Dermis blood vessel endothelial cell (primary cell): ENCODE measurements at places on chromosomes 6 and 20.

DNA sequence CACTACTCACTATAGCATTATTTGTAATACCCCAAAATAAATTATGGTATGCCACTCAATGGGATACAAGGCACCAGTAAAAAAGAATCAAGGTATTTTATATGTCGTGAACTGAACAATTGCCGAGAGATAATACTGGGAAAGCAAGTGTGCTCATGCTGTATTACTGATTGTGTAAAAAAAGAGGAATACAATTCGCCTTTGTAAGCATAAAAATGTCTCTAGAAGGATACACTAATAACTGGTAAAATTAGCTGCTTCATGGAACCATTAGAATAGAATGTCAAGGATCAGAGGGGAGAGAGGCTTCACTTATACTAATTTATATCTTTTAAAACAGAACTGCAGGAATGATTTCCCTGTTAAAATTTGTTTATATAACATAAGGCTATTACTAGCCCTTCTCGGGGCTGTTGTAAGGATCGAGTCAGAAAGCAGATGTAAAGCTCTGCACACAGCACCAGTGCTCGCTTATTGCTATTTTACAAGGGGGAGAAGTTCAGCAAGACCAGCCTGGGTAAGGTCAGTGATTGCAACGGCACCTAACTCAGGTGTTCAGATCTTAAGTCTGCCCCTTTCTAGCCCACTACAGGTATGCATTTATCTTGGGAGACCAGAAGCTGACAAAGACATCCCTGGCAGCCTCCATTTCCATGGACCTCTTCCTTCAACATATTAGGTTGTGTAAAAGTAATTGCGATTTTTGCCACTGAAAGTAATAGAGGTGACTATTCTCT is 61.6 kb downstream of the MYH7B start:
- DNase-seq, result no peak

DNA sequence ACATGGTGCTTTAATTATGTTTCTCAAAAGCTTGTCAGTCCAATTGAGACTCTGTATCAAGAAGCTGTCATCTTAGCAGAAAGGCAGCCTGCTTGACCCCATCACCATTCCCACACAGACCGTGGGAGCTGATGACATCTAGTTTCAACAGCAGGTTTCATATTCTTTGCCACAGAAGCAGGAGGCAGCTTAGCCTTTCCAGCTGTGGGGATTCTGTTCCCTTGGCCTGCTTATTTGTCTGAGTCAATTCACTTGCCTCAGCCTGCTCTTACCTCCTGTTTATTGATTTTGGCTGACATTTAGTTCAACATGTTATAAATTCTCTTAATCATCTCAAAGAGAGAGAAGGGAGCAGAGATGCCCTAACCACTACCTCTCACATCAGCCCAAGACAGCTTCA is 527.7 kb downstream of the ADGRB3 start:
- DNase-seq, result no peak

DNA sequence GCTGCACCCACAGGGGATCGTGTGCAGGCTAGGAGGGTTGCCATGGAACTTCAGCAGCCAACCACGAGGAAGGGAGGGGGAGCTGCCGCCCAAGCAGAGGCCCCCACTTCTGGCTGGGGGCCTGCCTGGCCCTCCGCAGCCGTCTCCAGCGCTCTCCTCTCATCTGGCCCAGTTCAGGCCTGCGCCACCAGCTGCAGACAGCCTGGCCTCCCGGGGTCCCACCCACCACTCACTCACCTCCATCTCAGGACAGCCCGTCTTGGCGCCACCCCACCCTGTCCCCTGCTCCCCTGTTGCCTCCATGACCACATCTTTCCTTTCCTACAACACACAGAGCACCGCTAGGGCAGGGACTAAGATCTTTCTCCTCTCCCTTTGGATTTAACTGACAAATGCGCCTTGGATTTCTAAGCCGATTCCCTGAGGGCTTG is 98.7 kb downstream of the ANKRD60 start:
- no peak for DNase-seq

- no peak for DNase-seq
These were observed 98.0 kb upstream of the CITED2 start for GRCh38 chr6:139472351-139473015.

- DNase-seq, result no peak
These were observed 26.3 kb downstream of the GNL1 start for GRCh38 chr6:30530014-30530413.

DNA sequence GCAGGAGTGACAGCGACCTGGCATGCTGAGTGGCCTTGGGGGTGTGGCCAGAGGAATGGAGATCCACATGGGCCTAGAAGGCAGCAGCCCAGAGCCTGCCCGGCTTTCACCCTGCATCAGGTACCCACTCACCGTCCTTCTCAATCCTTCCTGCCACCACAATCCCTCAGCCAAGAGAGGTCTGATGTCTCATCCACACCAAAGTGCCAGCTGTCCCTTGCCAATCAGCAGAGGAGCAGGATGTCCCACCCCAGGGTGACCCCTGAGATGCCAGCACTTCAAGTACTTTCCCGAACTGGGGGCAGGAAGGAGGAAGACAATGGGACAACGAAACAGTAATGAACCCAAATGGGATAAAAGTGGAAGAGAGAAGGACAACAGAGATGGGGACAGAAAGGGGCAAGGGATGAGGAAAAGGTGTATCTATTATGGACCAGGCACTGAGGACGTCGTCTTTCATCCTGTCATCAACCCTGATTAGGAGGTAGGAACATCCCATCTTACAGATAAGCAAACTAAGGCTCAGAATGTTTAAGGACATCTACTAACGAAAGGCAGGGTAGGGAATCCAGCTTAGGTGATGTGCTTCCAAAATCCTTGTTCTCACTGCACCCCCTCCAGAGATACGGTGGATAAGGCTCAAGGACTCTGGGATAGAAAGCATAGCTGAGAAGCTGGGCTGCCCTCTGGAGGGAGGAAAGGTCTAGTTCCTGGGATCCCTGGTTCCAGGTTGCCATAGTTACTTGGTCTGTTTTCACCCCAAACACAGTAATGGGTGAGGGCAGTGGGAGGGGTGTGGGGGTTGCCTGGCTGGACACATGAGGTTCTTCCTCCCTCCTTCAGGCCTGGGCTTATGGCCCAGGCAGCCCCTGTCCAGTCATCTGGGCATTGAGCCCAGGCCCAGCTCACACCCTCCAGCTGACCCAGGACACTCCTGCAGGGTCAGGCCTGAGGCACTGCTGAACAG is 4.5 kb upstream of the TNXB start:
- peak; percentile 57 for DNase-seq

GRCh38 chr6:12878741-12879140 is 162.2 kb downstream of the PHACTR1 start:
- no peak for DNase-seq

DNA sequence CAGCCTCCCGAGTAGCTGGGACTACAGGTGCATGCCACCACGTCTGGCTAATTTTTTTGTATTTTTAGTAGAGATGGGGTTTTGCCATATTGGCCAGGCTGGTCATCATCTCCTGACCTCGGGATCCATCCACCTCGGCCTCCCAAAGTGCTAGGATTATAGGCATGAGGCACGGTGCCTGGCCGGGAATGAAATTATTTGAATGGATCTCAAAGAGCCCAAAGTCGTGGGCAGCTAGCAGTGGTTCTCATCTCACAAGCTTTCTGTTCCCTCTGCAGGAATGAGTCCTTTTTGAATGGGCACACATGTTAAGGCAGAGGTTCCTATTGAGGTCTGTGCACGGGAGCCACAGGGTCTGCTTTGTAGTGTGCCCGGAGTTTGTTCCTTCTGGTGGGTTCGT is 34.9 kb downstream of the PPP1R3G start:
- DNase-seq, result no peak

GRCh38 chr6:38567436-38567835 is 72.3 kb downstream of the BTBD9 start:
- DNase-seq, result peak; percentile 75

DNA sequence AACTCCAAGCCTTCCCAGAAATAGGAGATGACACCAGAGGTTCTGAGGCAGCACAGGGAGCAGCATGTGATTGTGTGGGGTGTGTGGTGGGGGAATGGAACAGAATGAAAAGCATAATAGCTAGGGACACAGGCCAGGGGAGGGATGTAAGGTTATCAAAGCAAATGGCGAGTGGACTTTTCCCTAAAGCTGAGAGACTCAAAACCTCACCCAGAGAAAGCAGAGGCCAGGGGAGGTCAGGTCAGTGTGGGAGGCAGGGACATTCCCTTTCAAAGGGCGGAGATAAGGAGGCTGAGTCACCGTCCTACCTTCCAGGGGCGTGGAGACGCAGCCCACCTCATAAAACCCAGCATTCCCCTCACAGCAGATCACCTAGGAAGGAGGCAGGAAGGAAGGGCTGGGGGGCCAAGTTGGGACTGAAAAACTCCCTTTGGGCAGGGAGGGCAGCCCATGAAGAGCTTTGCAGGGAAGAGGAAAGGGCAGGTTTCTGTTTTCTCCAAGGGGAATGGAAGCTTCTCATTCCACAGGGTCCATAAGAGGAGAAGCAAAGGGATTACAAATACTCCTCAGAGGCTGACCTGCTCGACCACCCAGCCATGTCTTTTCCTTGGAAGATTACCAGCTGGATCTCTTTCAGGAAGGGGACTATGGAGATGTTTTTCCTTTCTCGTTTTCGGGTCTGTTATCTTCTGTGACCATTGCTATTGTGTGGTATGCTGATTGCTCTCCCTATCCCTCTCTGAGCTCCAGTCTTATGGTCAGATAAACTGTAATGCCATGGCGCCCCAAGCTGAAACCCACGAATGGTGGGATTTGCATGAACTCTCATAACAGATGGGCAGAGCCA is 9.6 kb upstream of the LY6G5C start:
- no peak for DNase-seq

GRCh38 chr6:21258665-21259064 is 334.9 kb upstream of the SOX4 start:
- DNase-seq, result no peak

DNA sequence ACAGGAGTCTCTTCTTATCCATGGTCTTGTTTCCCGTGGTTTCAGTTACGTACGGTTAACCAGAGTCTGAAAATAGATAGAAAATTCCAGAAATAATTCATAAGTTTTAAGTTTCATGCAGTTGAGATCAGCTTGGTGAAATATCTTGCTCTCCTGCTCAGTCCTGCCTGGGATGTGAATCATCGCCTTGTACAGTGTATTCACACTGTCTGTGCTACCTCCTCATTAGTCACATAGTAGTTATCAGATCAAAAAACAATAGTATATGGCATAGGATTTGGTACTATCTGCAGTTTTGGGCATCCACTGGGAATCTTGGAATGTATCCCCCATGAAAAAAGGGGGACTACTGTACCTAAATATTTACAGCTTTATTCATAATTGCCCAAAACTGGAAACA is 22.7 kb upstream of the MOCS1 start:
- no peak for DNase-seq

DNA sequence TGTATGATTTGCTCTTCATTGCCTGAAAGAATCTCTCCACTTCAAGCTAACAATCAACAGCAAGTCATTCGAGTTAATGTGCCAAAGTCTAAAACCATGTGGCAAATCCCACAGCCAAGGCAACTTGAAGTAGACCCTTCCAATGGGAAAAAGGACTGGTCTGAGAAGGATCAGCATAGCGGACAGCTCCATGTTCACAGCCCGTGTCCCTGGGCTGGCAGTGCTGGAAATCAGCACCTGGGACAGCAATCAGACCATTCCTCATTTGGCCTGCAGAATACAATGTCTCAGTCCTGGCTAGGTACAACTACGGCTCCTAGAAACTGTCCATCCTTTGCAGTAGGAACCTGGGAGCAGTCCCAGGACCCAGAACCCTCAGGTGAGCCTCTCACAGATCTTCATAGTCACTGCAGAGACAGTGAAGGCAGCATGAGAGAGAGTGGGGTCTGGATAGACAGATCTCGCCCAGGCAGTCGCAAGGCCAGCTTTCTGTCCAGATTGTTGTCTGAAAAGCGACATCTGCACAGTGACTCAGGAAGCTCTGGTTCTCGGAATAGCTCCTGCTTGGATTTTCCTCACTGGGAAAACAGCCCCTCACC is 1.1 kb downstream of the GJA10 start:
- peak; percentile 76 for DNase-seq

- DNase-seq, result no peak
These were observed 107.9 kb upstream of the SRSF6 start for GRCh38 chr20:43349841-43350240.

GRCh38 chr6:8000188-8000596 is 64.0 kb downstream of the BLOC1S5 start:
- DNase-seq, result peak; percentile 99

- no peak for DNase-seq
These were observed 88.6 kb downstream of the RNF217 start for GRCh38 chr6:125050663-125051318.

GRCh38 chr20:59662161-59662560 is 57.8 kb downstream of the PHACTR3 start:
- no peak for DNase-seq

DNA sequence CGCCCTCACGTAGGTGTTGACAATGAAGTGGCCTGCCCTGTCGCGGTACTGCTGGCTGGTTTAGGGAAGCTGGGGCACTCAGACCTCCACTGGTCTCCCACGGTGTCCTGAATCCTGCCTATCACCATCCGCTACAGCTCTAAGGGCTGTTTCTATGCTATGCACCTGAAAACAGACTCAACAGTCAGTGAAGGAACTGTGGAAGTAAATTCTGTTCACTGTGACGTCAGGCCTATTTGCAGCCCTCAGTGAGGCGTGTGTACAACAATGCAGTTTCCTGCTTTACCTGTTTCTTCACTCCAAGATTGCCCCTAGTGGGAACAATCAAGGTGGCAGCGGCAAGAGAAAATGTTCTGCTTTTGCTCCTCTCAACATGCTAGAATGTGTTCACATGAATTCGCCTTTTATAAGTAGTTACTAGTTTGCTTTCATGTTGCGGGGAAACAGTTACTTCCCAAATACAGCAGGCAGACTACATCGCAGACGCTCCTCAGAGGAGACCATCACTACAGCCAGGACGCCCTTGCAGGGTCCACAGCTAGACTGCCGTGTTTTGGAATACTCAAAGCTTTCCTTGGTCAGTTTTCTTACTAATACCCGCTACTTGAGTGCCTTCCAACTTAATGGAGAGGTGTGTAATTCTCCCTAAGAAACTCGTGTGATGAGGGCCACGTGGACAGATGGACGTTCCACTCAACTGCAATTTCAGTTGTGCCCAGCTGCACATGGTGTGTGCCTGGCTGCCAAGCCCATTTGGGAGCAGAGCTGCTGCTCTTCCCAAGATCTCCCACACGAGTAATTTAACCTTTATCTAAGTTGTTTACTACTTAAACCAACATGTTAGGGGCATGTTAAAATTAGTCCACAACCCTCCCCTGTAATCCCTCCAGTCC is 25.4 kb downstream of the DIDO1 start:
- DNase-seq, result peak; percentile 58

GRCh38 chr6:89254569-89254968 is 37.4 kb upstream of the GABRR1 start:
- peak; percentile 53 for DNase-seq
